Lower leg skin (tissue), 4 donors: ENCODE measurements at places on chromosomes 12 and 14. TPM values are rescaled to one million over a fixed set of nuclear protein-coding genes. Genes with fewer than 3 reads are reported as not detected.
A peak's percentile ranks its signal among the peaks of the same experiment; 100 is the strongest.

DNA sequence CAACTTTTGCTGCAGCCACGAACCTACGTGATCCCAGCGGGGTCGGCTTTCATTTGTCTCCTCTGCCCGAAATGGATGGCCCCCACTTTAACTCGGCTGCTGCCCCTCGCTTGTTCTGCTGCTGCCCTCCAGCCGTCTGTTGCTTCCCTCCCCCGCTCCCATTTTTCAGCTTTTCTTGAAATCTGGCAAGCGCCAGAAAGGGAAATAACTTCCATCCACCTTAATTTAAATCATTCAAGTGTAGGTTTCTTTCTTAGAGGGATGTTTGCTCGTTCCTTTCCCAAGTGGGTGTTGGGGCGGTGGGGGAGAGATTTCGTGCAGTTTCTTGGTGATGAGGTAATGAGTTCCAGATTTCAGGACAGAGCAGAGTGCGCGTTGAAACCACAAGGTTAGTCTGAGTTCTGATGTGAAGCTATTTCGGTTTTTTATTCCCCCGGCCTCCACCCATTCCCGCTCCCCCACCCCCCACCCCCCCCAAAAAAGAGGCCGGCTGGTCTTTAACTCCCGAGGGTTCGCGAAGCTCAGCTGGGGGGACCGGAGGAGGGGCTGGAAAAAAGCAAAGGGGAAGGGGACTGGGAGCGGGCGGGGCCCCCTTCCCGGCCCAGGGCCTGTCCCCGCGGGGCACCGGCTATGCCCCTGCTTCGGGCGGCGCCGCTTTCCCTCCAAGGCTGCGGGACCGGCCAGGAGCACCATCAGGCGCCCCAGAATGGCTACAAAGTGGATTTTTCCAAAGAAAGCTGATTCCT, 2.2 kb upstream of the ZFP36L1 start:
- DNase-seq, result peak; percentile 66

DNA sequence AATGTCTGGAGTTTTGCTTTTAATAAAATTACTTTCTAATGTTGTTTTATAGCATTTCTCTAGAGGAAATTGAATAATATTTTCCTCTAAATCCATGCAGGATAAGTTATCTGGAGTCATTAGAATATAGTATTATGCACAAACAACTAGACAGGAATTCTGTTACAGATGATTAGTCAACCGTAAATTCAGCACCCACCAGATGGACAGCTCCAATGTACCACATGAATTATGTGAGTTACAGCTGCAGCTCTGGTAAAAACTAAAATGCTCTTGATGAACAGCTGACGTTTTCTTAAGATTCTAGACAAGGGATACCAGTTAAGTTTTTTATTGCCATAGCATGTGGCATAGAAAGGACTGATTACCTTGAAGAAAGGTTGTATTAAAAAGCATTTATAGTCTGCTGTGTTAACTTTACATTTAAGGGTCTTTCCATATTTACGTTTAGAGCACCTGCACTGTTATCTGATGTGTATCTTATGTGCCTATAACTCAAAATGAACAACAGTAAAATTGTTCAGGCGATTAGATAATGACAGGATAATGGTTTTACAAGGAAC, 321.4 kb upstream of the LRFN5 start:
- DNase-seq, result no peak

DNA sequence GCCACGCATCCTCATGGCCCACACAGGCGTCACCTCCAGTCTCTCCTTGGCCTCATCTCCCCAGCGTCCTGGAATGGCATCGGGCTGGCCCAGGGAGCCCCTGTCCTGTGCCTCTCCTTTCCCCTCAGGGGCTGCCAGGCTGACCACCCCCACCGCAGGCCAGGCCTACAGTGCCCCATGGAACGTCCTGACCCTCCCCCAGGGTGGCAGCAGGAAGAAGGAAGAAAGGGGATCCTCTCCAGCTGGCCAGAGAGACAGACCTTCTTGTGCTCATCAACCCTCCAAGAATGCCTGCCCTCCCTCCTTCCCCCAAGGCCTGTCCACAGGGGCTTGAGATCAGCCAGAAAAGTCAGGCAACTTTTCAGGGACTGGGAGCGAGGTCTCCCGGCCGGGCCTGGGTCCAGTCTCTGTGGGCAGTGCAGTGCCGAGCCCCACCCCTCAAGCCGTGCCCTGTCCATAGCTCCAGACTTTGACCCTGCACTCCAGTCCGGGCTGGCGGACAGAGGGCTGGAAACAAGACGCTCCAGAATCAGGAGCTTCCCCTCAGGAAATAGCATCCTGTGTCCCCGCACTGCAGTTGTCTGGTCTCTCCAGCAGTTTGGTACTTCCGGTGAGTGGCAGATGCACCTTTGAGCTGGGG, at the start of gene DAO:
Gene DAO, plus strand, starts transcription at position 478 of the 640 bp plus-strand sequence. CDS start 4,915 bp downstream, outside the sequence.
- no peak for DNase-seq

DNA sequence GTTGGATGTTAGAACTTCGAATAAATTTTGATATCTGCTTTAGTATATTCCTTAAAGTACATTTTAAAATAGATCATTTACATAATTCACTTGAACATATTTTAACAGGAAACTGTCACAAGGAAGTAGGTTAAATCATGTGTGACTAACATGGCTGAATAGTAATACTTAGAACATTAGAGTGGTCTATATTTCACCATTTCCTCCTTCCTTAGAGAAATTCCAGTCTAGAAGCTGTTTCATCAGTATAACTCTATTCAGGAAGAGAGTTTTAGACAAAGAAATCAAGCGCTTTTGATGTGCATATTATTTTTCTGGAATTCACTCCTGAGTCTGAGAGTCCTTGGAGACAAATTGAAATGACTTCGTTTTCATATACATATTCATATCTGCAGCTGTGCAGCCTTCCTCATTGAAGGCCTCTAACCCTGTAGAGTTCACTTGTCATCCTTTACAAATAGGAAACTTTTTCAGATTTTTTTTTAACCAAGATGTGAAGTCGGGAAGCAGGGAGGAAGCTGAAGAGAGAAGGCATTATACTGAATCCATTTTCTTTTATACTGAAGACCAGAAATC, 28.4 kb downstream of the IRAK3 start:
- DNase-seq, result no peak

- no peak for DNase-seq
These were observed 250.3 kb downstream of the SYT1 start for GRCh38 chr12:79114896-79115295.

GRCh38 chr14:101492716-101493115, 68.6 kb upstream of the DIO3 start:
- no peak for DNase-seq

DNA sequence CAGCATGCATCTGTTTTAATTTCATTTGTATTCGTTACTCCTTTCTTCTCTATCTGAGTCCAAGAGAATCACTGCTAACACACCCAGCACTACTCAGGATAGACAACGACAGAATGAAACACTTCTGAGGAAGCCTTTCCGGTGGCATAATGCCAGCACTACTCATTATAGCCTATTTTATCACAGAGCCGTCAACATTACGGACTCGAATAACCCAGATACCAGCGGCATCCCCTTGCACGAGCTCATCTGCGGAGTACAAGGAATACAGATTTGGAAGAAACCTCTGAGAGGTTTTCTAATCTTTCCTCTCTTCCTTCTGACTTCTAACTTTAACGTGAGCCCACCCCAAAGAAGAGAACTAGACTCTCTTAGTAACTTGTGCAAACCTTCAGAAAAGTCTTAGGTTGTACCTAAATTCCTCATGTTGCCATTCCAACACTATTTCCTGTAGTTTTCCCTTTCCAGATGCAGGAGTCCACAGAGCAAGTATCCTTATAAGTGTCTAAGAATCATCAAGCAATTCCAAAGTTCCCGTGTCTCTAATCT, 248.1 kb downstream of the APAF1 start:
- DNase-seq, result no peak

DNA sequence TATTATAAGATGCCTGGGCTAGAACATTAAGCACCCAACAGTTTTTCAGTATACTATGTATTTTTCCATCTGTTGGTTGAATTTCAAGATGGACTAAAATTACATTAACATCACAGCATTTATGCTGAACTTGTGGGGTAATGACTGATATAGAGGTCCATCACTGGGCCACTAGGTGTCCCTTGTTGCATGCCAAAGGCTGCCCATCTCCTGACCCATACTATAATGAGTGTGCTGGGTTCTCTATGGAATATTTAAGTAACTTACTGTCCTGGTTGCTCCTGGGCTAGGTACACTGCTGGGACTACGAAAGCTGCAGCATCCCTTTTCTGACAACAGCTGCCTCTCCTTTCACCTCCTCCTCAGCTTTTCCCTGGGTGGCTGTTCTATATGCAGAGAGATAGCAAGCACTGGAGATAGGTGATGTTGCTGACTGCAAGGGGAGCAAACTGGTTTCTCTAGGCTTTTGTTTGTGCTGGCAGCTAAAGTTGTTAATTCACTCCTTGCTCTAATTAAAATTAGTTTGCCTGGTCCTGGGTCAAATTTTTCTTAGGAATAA, 138.6 kb upstream of the TRHDE start:
- DNase-seq, result no peak

GRCh38 chr14:42488965-42489364, 882.3 kb downstream of the LRFN5 start:
- no peak for DNase-seq

GRCh38 chr14:58607131-58607951, 30.4 kb upstream of the DACT1 start:
- DNase-seq, result no peak

GRCh38 chr12:132513070-132513398, 23.1 kb downstream of the FBRSL1 start:
- no peak for DNase-seq

DNA sequence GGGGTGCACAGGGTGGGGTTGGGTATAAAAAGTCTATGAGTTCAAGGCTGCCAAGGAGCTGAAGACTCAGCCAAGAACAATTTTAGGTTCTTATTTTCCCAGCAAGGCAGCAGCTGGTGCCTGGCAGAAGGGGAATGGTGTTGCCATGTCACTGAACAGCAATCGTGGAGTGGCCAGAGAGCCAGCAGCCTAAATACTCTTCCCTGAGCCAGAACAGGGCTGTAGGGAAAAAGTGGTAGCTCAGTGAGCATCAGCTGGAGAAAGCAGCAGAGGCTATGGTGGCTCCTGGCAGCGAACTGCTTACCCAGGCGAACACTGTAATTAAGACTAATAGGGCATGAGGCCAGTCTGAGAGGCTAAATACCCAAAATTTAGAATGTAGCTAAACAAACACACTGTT, 334.9 kb downstream of the RMST start:
- DNase-seq, result no peak

The OR6C6 gene
- total RNA-seq, result not detected

The SLCO1C1 gene
- total RNA-seq, result not detected

The TRIM9 gene
- total RNA-seq, result 3.0 TPM

The PAH gene
- total RNA-seq, result not detected

The RAB21 gene
- 39.8 TPM for total RNA-seq
